ENCODE measurements at places on chromosomes 6 and 20.

GRCh38 chr6:119138906-119139541 lies 60.6 kb upstream of the FAM184A start:
- no peak for DNase-seq

GRCh38 chr6:36098920-36099647 lies 31.2 kb upstream of the MAPK13 start:
- no peak for DNase-seq

GRCh38 chr20:20765696-20766365 lies 53.4 kb upstream of the RALGAPA2 start:
- peak; percentile 69 for DNase-seq

GRCh38 chr6:116564311-116564710 lies 7.0 kb upstream of the RWDD1 start:
- DNase-seq, result no peak

- DNase-seq, result no peak
Observed at GRCh38 chr6:28897369-28897745, 26.4 kb downstream of the TRIM27 start.

- DNase-seq, result peak; percentile 63
Observed at GRCh38 chr6:139996253-139996834, 621.9 kb upstream of the CITED2 start.

GRCh38 chr20:21026951-21027350 lies 79.2 kb downstream of the LINC00237 start:
- no peak for DNase-seq

GRCh38 chr20:14445310-14445709 lies 107.9 kb upstream of the FLRT3 start:
- DNase-seq, result no peak

DNA sequence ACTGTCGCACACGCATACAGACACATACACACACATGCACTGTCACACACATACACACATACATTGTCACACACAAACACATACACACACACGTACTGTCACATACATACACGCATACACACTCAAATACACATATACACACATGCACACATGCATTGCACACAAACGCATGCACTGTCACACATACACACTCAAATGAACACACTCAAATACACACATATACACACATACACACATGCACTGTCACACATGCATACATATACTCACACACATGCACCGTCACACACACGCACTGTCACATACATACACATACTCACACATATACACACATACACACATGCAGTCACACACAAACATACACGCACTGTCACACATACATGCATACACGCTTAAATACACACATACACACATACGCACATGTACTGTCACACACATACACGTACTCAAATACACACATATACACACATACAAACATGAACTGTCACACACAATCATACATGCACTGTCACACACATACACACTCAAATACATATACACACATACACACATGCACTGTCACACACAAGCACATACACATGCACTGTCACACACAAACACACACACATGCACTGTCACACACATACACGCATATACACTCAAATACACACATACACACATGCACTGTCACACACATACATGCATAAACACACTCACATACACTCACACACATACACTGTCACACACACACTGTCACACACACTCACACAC lies 548.6 kb upstream of the BTBD3 start:
- no peak for DNase-seq

DNA sequence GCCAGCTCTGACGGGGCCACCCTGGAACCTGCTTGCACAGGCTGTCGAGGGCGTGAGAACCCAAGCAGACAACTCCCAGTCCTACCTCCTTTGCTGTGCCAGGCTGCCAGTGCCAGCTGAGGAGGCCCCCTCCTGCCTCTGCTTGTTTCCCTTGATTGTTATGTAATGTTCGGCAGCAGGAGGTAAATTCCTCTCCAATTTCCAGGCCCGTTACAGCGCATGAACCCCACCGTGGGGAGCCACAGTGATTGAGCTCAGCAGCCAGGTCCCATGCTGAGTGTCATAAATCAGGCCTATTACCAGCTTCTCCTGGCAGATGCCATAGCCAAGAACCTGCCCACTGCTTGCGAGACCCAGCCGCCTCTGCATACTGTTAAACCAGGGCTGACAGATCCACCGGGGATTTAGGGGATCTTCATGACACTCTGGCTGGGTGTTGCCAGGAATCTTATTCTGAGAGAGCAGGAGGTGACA lies 320.5 kb downstream of the DHX35 start:
- DNase-seq, result peak; percentile 93

GRCh38 chr6:74607468-74607867 lies 598.4 kb downstream of the COL12A1 start:
- no peak for DNase-seq

DNA sequence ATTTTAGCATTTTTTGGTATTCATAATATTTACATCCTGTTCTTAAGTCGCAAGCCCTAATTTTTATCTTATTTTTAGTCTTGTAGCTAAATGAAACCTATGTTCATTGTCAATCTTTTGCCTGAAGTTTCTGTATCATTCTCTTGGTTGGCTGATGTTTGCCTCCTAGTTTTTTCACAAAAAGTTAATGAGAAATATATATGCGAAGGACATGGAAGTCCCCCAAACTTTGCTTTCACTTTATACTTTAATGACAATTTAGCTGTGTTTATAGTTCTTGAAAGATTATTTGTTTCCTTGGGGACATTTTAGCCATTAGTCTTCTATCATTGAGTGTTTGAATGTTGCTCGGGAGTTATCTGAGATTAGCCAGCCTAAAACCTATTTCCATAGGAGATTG lies 118.2 kb downstream of the COL19A1 start:
- no peak for DNase-seq

DNA sequence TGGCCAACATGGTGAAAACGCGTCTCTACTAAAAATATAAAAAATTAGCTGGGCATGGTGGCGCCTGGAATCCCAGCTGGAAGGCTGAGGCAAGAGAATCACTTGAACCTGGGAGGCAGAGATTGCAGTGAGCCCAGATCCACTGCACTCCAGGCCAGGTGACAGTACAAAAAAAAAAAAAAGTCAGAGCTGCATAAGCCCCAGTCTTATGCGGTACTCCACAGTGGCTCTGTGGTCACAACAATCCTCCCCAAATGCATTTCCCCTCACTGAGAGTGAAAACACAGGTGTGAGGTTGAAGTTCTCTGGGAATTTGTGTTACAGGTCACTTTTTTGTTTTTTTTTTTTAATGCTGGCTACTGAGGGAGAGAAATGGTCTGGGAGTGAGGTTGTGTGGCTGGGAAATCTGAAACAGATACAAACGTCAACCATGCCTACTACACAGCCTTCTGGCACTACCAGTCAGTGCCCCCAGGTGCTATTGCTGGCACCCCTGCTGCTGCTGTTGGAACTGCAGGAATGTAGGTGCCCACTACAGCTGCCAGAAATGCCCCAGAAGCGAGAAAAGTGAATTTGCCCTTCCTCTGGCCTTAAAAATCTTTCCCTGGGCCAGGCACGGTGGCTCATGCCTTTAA lies 5.7 kb downstream of the MRPS26 start:
- DNase-seq, result no peak

- peak; percentile 35 for DNase-seq
Observed at GRCh38 chr6:157597461-157598312, 216.7 kb downstream of the ZDHHC14 start.

GRCh38 chr6:56694002-56694401 lies 51.3 kb upstream of the DST start:
- DNase-seq, result no peak

DNA sequence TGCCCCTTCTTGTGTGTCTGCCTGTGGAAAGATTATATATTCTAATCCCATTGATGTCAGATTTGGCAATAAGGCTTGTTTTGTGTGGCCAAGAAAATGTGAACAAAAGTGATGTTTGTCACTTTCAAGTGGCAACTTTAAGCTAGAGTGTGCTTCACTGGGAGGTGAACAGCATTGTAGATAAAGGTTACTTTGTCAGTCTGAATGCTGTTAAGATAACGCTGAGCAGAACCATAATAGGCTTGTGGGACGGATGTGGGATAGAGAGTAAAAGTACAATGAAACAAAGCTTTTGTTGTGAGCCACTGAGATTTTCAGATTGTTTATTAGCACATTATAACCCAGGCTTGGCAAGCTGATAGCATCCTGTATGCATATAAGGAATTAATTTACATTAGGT lies 303.8 kb upstream of the MAN1A1 start:
- no peak for DNase-seq

GRCh38 chr6:101393251-101393828 lies at the start of gene GRIK2:
Gene GRIK2 (plus strand): TSS chr6:101393708.
- peak; percentile 81 for DNase-seq

- DNase-seq, result peak; percentile 5
Observed at GRCh38 chr6:121187200-121187832, 147.0 kb downstream of the TBC1D32 start.

GRCh38 chr6:155604991-155605390 lies 149.4 kb upstream of the NOX3 start:
- DNase-seq, result no peak

- no peak for DNase-seq
Observed at GRCh38 chr6:15990179-15990578, 138.7 kb upstream of the MYLIP start.

- DNase-seq, result no peak
Observed at GRCh38 chr6:121688974-121689373, 253.5 kb downstream of the GJA1 start.

DNA sequence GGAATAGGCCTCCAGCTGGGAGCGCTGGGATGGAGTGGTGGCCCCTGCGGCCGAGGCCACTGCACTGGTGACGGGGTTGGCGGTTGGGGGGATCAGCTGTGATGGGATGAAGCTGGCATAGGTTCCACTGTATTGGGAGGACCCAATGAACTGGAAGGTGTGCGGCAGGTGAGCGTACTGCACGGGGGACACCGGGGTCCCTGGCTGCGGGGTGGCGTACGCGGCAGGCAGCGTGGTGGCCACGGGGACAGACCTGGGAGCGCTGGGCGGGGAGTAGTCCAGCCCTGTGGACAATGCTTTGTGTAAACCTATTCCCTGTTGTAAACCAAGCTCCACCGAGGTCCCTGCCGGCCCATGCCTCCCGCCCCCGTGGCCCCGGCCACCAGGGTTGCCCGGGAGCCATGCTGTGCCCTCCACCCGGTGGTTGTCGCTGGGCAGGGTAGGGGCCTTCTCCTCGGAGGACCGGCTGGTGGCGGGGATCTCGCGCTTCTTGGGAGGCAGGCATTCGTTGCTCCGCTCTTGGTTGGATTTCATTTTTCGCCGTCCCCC lies 89.5 kb downstream of the GMPR start:
- DNase-seq, result no peak

DNA sequence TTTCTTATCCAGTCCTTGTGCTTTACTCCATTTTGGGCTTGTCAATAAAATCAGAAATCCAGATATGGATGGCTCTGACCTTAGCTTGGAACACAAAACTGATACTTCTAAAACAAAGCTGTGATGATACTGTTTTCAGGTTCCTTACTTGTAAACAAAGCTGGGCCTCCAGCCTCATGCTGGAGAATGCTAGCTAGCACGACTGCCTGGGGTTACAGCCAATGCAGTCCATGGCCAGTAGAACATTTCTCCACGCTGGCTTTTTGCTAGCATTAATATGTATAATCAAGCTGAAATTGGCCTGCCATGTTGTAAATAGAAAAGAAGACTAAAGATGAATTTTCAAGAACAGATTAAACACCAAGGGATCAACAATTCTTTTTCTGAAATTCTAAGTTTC lies 63.9 kb downstream of the MTHFD1L start:
- no peak for DNase-seq

DNA sequence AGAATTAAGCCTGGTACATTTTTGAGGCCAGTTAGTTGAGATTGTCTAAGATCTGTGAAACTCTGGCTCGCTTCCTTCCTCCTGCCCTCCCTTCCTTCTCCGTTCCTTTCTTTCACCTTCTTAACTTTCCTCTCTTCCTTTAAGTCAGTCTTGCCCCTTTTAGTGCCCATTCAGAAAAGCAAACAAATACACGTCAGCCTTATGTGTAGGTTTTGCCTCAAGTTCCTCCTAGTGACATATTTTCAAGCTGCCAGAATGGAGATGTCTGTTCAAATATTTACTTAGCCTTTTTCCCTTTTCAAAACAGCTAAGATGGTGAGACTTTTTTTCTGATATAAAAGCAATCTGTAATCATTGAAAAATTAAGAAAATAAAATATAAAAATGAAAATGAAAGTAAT lies 178.4 kb downstream of the FARS2 start:
- no peak for DNase-seq

DNA sequence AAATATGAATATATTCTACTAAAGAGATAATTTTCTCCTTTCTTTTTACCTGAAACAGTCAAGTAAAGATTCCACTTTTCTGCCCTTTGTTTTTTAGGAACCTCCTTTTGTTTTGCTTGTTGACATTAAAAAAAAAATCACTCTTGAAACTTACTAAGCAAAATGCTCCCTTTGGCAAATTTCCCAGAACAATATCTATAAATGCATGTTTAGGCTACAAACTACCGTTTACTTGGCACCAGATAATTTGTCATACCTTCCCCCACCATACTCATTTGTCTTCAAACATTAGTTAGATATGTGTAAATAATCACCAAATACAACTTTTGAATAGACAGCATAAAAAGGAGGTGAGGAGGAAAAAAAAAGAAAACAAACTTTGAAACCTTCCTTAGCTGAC lies 604.7 kb downstream of the RFPL4B start:
- no peak for DNase-seq

DNA sequence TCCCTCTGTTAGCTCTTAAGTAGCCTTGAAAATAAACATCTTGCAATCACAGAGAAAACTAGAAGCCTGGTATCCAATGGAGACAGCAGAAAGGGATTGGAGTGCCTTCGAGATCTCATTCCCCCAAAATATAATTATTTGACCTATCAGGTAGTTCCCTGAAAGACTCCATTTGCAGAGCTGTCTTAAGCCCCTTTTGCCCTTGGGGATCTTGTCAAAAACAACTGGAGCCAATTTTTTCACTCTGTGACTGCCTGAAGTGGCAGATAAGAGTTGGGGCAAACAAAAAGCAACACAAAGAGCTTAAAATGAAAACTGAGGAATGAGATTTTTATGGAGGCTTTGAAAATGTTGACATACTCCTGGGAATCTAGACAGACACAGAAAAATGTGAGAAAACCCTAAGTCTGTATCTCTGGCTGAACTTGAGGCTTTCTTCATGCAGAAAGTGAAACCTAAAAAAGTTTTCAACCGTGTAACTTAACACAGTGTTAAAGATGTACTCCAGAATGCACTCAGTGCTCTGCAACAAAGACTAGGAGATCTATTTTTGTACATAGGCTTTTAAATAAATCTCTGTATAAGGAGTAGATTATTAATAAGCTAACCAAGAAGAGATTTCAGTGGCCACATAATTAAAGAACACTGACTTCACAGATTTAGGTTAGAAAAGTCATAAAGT lies 971.1 kb upstream of the MAN1A1 start:
- no peak for DNase-seq
